ENCODE measurements at places on chromosomes 2 and 18.

- no peak for DNase-seq
Observed at GRCh38 chr2:109715313-109715805, 78.7 kb upstream of the RGPD5 start.

- DNase-seq, result no peak
Observed at GRCh38 chr2:37689751-37690150, 18.3 kb upstream of the CDC42EP3 start.

DNA sequence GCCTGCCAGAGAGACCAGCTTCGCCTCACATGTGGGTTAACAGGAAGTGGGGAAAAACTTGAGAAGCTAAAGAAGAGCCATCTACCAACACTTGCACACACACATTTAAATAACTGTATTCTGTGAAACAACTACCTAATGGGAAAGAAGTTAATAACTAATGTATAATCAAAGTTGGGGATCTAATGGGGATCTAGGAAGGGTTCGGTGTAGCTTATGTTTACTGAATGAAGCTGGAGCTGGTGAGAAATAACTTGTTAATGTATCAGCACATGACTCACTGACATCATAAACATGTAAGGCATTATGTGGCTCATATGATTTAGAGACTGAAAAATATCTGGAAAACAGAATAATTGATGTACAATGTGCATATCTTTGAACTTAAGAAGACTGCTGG, 421.3 kb upstream of the NXPH2 start:
- DNase-seq, result no peak

- DNase-seq, result no peak
Observed at GRCh38 chr2:121359170-121359569, 74.2 kb upstream of the TFCP2L1 start.

DNA sequence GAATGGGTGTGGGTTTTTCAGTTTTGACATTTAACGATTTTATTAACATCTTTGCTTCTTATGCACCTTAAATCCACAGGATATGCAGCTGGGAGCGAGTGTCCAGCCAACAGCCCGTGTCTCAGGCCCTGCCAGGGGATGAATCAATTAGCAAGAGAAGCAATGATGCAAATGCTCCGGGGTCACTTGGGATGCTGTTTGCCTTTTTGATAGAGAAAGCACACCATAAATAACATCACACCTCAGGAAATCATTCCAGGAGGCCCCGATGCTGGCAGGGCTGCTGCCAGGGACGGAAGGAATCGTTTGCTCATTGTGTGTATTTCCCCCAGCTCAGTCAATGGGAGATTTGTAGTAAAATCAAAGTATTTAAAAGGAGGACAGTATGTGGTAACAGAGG, 394.0 kb upstream of the HNRNPA3 start:
- no peak for DNase-seq

- no peak for DNase-seq
Observed at GRCh38 chr2:234708091-234708683, 211.3 kb upstream of the ARL4C start.

GRCh38 chr2:22907330-22907729, 477.6 kb upstream of the KLHL29 start:
- no peak for DNase-seq

Data from effector memory CD8-positive, alpha-beta T cell (primary cell).